Central memory CD4-positive, alpha-beta T cell (primary cell): ENCODE measurements at places on chromosomes 11 and 22.

GRCh38 chr11:10899121-10899830 lies 41.4 kb upstream of the ZBED5 start:
- DNase-seq = no peak

GRCh38 chr11:70577258-70577603 lies 178.9 kb downstream of the CTTN start:
- no peak for DNase-seq

DNA sequence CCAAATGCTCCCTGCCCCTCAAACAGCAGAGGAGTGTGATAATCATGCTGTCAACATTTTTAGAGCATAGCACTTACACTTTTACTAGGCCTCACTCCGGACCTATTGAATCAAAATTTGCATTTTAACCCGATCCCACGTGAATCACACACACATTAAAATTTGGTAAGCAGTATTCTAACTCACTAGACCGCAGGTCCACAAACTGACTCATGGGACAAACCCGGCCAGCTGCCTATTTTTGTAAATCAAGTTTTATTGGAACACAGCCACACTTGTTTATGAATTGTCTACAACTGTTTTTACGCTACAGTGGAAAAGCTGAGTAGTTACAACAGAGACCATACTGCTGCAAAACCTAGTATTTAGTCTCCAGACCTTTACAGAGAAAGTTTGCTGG lies 43.3 kb downstream of the SNX19 start:
- DNase-seq = no peak

- no peak for DNase-seq
Observed at GRCh38 chr11:69562302-69562701, 78.7 kb upstream of the CCND1 start.

GRCh38 chr11:71453037-71453917 lies at the start of gene NADSYN1:
Gene NADSYN1, plus strand, starts transcription at chr11:71453203. Its CDS starts 94 bp downstream, at chr11:71453297.
- peak; percentile 85 for DNase-seq

- no peak for DNase-seq
Observed at GRCh38 chr11:83641511-83641910, 355.3 kb upstream of the CCDC90B start.

GRCh38 chr11:73439002-73439843 lies 63.0 kb downstream of the RELT start:
- no peak for DNase-seq

GRCh38 chr11:79229047-79229446 lies 211.8 kb downstream of the TENM4 start:
- no peak for DNase-seq

GRCh38 chr11:110077831-110078325 lies 15.3 kb upstream of the ZC3H12C start:
- no peak for DNase-seq

GRCh38 chr22:46122511-46122971 lies 27.8 kb upstream of the PPARA start:
- DNase-seq = peak; percentile 50

DNA sequence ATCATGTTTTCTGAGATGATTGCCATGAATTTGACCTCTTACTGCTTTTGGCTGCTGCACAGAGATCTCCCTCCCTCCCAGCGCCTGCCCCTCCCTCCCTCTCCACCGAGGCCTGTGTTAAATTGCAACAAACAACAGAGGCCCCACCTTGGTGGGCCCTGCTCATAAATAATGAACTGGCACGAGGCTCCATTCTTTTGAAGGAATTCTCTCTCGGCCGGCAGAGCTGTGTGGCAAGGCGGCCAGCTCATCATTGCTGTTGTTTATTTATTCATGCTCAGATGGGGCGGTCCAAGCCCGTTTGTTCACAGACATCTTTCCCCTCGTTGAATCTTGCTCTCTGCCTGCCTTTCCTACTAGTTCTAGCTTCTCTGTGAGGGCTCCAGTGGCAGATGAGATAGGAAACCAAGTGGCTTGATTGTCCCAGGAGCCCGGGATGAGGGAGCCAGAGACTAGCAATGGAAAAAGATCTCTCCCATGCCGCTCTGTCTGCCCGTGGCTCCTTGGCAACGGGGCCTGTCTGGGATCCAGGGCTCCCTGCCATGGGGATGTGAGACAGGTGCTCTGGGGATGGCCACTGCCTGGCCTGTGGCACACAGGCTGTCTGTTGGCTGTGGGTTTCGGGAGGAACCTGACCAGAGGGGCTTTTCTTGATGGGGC lies 192.6 kb downstream of the DSCAML1 start:
- DNase-seq = no peak

DNA sequence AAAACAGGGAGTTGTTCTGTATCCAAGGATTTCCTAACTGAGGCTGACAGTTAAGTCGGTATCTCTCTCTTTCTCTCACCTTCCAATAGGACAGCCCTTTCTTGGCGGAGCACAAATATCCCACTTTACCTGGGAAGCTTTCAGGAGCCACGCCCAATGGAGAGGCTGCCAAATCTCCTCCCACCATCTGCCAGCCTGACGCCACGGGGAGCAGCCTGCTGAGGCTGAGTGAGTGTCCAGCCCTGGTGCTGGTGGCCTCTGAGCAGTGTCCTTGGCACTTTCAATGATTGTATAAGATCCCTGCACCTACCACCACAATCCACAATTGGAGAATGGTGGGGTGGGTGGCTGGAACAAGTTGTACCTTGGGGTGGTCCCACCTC lies 33.7 kb downstream of the CYB5R2 start:
- no peak for DNase-seq

DNA sequence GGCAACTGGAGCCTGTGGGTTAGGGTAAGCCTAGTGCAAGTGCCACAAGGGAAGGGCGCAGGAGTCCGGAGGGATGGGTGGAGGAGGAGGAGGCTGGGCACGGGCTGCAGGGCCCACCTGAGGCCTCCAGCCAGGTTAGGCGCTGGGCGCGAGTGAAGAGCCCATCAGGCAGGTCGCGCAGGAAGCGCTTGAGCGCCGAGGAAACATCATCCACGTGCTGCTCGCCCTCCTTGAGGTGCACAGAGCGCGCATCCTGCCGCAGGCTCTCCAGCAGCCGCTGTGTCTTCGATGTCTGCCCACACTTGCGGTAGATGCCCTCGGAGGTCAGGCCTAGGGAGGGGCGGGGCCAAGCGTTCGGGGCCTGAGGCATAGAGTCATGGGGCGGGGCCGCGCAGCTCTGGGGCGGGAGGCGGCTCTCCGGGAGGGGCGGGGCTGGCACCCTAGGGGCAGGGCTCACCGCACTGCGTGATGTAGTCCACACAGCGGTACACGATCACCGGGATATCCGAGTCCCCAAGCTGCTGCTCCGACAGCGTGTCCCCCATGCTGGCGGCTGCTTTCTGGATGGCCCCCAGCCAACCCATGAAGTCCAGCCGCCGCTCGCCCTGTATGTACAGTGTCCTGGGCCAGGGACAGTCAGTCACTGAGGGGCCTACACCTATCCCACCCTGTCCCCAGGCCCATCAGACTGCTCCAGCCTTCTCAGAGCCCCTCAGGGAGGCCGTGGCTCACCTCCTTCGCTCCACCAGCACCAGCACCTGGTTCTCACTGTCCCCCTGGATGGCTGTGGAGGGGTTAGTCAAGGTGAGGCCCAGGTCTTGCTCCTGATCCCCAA lies 22.9 kb upstream of the PDE2A start:
- no peak for DNase-seq

- DNase-seq = peak; percentile 53
Observed at GRCh38 chr22:19892257-19892879, 37.7 kb upstream of the GNB1L start.

DNA sequence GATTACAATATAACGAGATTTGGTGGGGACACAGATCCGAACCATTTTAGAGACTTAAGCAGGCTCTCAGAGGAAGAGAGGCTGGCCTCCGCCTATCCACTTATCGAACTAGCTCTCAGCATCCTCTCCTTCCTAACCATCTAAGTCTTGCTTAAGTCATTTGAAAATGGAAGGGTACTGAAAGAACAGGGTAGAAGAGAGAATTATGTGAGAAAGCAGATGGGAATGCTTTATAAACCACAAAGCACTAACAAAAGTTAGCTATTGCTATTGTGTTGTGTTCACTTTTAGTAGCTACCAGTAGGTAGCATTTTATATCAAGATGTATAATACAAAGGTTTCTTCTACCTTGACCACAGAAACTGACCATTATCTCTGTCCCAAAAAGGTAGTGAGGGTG lies 153.4 kb upstream of the CADM1 start:
- no peak for DNase-seq

- peak; percentile 31 for DNase-seq
Observed at GRCh38 chr11:721741-722345, 15.8 kb downstream of the EPS8L2 start.

DNA sequence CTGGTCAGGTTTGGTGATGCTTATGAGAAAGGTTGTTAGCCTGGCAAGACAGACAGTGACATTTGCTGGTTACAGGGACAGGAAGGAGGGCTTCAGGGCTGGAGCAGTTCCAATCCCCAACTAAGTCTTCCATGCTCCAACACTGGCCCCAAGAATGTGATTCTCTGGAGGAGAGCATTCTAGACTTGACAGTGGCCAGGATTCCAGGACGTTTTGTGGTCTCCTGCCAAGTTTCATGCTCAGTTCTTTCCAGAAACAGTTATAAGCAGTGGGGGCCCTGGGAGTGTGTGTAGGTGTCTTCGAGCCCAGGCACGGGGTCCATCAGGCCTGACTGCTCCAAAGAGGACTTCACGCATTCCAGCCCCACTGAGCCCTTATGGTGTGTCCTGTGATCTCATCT lies 8.9 kb upstream of the GRK3 start:
- DNase-seq = no peak

DNA sequence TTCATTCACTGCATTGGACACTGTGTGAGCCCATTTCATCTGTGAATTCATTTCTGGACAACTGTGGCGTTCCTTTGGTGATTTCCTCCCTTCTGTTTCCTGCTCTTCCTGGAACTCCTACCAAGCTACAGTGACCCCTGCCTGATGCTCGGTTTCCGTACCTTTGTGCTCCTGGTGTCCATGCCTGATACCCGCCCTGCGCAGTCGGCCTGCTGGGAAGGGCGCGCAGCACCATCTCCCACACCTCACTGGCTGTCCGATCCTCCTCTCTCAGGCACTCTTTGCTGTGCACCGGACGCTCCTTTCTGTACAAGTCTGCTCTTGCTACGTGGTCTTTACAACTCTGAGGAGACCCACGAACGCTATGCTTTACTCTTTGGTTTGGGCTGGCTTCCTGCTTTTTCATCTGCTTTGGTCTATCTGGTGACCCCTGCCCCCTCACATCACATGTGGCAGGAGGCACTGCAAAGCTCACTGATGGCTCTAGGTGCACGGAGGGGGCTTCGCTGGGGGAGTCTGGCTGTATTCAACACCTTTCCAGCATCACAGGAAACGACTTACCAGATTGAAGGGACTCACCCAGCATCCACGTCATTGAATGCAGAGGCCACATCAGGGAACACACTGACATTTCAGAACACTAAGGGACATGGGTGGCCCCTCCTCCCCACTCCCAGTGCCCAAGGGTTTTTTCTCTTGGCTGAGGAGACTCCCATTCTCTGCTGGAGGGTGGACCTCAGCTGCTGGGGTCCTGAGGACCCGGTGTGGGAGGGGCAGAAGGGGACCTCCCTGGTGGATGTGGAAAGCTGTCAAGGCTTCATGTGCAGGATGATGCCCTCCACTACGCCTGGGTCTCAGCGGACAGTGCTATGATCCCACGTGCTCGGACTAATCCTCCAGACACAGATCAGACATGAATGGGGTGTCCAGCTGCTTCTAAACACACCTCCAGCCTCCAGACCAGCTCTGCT lies 27.0 kb upstream of the MOB2 start:
- no peak for DNase-seq

GRCh38 chr11:94803491-94803890 lies 35.3 kb downstream of the AMOTL1 start:
- DNase-seq = no peak

- DNase-seq = peak; percentile 49
Observed at GRCh38 chr11:44574610-44575287, 9.3 kb downstream of the CD82 start.

GRCh38 chr22:49627217-49628181 lies 200.2 kb downstream of the BRD1 start:
- DNase-seq = no peak

GRCh38 chr11:34680918-34681586 lies 60.2 kb downstream of the EHF start:
- DNase-seq = no peak

- no peak for DNase-seq
Observed at GRCh38 chr11:62504158-62504973, 42.2 kb downstream of the AHNAK start.

GRCh38 chr11:61778920-61779650 lies 13.3 kb downstream of the TMEM258 start:
- DNase-seq = no peak

DNA sequence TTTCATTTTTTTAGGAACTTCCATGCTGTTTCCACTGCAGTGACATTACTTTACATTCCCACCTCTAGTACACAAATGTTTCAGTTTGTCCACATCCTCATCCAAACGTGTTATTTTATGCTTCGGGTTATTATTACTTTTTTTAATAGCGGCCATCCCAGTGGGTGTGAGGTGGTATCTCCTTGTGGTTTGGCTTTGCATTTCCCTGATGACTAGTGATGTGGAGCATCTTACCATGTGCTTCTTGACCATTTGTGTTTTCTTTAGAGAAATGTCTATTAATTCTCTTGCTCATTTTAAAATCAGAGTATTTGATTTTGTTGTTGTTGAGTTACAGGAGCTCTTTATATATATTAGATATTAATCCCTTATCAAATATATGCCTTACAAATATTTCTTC lies 70.3 kb upstream of the ANO1 start:
- DNase-seq = no peak

DNA sequence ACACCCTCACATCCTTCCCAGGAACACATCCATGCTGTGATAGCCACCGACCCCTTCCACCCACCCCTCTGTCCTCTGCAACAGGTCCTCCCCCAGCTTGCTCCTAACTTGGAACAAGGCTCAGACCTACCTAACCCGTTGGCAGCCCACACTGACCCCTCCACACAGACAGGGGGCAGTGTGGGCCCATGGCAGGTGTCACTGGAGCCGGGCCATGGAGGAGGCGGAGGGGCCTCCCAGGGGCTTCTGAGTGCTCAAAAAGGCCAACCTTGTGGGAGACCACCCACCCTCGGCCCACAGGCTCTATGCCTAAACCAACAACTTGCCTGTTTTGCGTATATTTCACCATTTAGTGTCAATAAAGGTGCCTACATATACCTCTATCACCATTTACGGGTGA lies 57.0 kb downstream of the CERK start:
- no peak for DNase-seq

GRCh38 chr11:66933531-66933930 lies 24.7 kb downstream of the PC start:
- DNase-seq = no peak

DNA sequence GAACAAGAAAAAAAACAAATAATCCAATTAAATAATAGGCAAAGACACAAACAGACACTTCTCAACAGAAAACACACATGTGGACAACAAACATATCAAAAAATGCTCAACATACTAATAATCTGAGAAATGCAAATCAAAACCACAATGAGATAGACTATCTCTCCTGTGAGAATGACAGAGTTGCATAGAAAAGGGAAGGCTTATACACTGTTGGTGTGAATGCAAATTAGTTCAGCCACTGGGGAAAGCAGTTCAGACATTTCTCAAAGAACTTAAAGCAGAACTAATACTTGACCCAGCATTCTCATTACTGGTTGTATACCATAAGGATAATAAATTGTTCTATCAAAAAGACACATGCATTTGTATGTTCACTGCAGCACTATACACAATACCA lies 637.8 kb upstream of the LUZP2 start:
- no peak for DNase-seq
